ENCODE measurements at places on chromosomes 7 and 10.

DNA sequence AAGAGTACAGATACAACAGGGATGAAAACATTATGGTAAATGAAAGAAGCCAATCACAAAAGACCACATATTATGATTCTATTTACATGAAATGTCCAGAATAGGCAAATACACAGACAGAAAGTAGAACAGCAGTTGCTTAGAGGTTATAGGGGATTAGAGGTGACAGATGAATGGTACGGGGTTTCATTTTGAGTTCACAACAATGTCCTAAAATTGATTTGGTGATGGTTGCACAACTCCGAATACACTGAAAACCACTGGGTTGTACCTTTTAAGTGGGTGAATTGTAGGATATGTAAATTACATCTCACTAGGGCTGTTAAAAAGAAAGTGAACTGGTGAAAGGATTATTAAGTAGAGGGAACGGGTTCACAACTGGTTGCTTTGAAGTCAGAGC, 76.3 kb upstream of the MRLN start:
- DNase-seq = no peak

- no peak for DNase-seq
These were observed 696.3 kb upstream of the C7orf33 start for GRCh38 chr7:147894271-147894670.

DNA sequence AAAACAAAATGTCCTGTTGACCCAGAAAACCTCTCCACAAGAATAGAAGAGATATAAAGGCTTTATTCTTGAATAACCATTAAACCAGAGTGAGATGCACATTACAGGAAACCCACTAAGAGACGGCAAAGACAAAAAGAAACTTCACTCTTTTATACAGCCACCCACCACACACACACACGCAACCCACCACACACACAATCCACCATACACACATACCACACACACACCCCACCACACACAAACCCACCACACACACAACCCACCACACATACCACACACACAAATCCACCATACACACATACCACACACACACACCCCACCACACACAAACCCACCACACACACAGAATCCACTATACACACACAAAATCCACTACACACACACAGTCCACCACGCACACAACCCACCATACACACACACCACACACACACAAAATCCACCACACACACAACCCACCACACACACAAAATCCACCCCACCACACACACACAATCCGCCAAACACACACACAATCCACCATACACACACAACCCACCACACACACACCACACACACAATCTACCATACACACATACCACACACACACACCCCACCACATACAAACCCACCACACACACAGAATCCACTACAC, 9.5 kb upstream of the REPIN1 start:
- no peak for DNase-seq

GRCh38 chr7:21084286-21084685, 297.6 kb upstream of the SP8 start:
- no peak for DNase-seq

DNA sequence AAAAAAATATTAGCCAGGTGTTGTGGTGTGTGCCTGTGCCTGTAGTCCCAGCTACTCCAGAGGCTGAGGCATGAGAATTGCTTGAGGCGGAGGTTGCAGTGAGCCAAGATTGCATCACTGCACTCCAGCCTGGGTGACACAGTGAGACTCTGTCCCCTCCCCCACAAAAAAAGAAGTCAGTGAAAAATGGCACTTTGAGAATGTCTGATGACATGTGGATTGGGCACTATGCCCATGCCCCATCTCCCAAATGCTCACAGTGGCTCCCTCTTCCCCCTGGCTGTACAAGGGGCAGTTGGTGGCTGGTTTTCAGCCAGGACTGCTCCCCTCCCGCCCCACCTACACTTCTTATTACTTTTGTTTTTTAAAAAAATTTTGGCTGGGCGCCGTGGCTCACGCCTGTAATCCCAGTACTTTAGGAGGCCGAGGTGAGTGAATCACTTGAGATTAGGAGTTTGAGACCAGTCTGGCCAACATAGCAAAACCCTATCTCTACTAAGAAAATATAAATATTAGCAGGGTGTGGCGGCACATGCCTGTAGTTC, 26.1 kb downstream of the IL15RA start:
- DNase-seq = no peak

- DNase-seq = no peak
These were observed 205.6 kb downstream of the FOXP2 start for GRCh38 chr7:114620208-114620607.

DNA sequence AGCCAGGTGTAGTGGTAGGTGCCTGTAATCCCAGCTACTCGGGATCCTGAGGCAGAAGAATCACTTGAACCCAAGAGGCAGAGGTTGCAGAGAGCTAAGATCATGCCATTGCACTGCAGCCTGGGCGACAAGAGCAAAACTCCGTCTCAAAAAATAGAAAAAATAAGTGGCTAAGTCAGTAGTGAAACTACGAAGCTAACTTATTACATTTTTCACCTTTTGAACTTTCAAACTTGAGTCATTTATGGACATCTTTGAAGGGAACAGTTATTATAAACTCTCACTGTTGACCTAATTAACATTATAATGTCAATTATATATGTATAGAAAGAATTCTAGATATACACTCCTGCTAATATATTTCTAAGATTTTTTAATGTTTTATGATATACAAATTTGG, 541.5 kb upstream of the C7orf33 start:
- no peak for DNase-seq

Measured in osteoblast (primary cell).